ENCODE measurements at places on chromosomes 4 and X. TPM values are rescaled to one million over a fixed set of nuclear protein-coding genes. Genes with fewer than 3 reads are reported as not detected.

HSD17B13 gene
- total RNA-seq: 0.36 TPM

SLIT2 gene
- 46.4 TPM for total RNA-seq

CDS1 gene
- 28.9 TPM for total RNA-seq

TNIP3 gene
- total RNA-seq: 0.73 TPM

NUDT9 gene
- 16.2 TPM for total RNA-seq

CCDC149 gene
- 15.1 TPM for total RNA-seq

ADH1C gene
- 1.1 TPM for total RNA-seq

MTNR1A gene
- total RNA-seq: 1.8 TPM

MAGEB2 gene
- not detected for total RNA-seq

PPBP gene
- 5.5 TPM for total RNA-seq

HSFX4 gene
- total RNA-seq: not detected

NIPAL1 gene
- total RNA-seq: 3.9 TPM

NLGN3 gene
- total RNA-seq: 21.4 TPM

ADH7 gene
- total RNA-seq: not detected

ADH1B gene
- 0.54 TPM for total RNA-seq

RAB28 gene
- 23.4 TPM for total RNA-seq

GPR78 gene
- 0.73 TPM for total RNA-seq

ADH1A gene
- total RNA-seq: not detected

MAGEA11 gene
- total RNA-seq: not detected

C4orf36 gene
- total RNA-seq: 1.7 TPM

DCAF12L1 gene
- 0.18 TPM for total RNA-seq

CYBB gene
- 10.3 TPM for total RNA-seq

TMPRSS11A gene
- total RNA-seq: not detected

TBCK gene
- 109 TPM for total RNA-seq

UGT2B17 gene
- total RNA-seq: not detected

AKAP4 gene
- total RNA-seq: not detected

EREG gene
- total RNA-seq: 1.8 TPM

LRRC66 gene
- 1.8 TPM for total RNA-seq

CT55 gene
- total RNA-seq: not detected

COL25A1 gene
- total RNA-seq: 21.9 TPM

PAGE4 gene
- not detected for total RNA-seq

BEX1 gene
- 67.0 TPM for total RNA-seq

ALPK1 gene
- total RNA-seq: 7.2 TPM

PAGE5 gene
- not detected for total RNA-seq

PRIMPOL gene
- 24.5 TPM for total RNA-seq

AMER1 gene
- 10.4 TPM for total RNA-seq

PNMA5 gene
- 0.82 TPM for total RNA-seq

GC gene
- not detected for total RNA-seq

TMEM144 gene
- 4.0 TPM for total RNA-seq

GPM6B gene
- total RNA-seq: 308 TPM

SPINK2 gene
- total RNA-seq: not detected

FGFBP2 gene
- total RNA-seq: not detected

AMTN gene
- not detected for total RNA-seq

TASL gene
- 0.73 TPM for total RNA-seq

TMPRSS11D gene
- not detected for total RNA-seq

MMRN1 gene
- total RNA-seq: 6.2 TPM

AIFM1 gene
- 9.6 TPM for total RNA-seq

PAK3 gene
- 63.2 TPM for total RNA-seq

KCNIP4 gene
- 126 TPM for total RNA-seq

KLHL4 gene
- total RNA-seq: 13.8 TPM

COX7B2 gene
- total RNA-seq: not detected

NXF2 gene
- not detected for total RNA-seq

RHOXF2 gene
- total RNA-seq: not detected

C4orf51 gene
- total RNA-seq: not detected

CETN2 gene
- total RNA-seq: 20.3 TPM
